Activated naive CD8-positive, alpha-beta T cell treated with anti-CD3 and anti-CD28 coated beads, Interleukin-2, amount 50 U/mL, for 16 hours (primary cell): ENCODE measurements at places on chromosomes 3 and 15.

DNA sequence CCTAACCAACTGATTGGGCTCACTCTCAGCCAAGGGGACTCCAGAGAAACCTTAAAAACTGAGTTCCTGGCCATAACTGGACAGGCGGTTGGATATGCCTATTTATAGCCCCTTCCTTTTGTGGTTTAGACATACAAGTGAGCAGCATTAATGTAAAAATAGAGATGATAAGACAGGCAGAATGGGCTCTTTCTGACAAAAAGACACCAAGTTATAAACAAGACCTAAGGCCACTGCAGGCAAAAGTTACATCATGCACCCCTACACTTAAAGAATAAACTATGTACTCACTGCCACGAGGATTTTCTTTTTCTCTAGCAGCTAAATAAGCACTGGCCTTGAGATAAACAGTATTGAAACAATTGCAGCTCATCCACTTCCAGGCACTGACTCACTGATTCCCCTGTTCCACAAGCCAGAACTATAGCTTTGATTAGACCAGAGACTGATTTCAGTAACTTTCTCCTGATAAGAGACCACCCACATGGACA lies 30.1 kb downstream of the SUCNR1 start:
- DNase-seq, result no peak

DNA sequence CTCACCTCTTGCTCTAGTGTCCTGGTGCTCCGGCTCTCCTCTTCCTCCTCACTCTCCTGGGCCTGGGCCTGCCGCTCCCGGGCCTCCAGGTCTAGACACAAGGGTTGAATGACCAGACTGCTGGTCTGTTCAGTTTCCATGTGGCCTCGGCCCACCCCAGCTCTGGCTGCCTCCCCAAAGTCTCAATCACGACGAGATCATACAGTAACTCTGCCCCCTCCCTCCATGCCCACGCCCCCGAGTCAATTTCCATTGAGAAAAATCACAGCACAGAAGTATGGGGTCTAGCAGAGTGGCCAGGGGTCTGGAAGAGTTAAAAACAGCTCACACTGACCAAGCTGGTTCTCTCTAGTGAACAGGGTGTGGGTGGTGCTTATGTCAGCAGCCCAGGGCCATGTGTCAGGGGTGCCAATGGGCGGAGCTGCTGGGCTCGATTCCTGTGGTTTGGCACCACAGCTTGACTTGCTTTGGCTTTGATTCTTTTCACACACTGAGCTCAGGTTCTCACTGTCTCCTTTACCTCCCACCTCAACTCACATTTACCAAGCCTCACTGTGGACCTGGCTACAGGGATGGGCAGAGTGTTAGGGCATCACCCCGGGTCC lies 6.9 kb downstream of the C15orf62 start:
- no peak for DNase-seq

DNA sequence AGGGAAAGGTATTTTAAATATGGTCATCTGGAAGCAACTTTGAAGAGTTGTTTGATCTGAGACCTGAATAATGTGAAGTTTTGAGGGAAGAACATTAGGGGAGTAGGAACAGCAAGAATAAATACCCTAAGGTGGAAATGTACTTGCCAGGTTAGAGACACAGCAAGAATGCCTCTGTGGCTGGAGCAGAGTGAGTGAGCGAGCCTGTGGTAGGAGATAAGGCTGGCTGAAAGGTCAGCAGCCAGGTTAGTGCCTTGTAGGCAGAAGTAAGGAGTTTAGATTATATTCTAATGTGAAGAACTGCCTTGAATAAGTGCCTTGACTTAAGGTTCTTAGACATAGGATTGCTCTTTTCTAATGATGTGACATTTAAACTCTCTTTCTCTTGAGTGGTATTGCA lies 18.3 kb downstream of the LRRC49 start:
- DNase-seq, result no peak

GRCh38 chr3:155302891-155303290 lies 9.4 kb upstream of the STRIT1 start:
- DNase-seq, result no peak

DNA sequence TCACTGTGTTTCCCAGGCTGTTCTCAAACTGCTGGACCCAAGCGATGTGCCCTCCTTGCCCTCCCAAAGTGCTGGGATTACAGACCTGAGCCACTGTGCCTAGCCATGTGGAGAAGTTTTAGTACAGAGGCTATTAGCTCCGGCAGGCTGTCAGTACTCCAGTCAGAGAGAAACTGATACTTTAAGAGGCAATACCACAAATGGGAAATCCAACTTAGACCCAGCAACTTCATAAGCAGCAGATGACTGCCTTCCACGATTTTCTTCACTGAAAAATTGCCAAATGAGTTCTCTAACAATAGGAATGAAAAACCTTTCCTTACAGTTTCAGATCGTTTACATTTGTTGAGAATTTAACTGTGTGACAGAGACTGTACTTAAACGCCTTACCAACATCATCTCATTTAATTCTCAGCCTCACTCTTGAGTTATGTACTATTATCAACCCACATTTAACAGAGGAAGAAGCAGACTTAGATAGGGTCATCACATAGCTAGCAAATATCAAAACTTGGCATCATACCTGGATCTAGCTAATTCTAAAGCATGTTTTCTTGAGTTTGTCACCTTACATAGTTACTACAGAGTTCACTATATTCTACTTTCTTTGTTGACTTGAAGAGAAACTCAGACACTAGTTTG lies 127.4 kb downstream of the TCF12 start:
- DNase-seq, result no peak

GRCh38 chr15:42921342-42921731 lies 759 bp upstream of the TTBK2 start:
- no peak for DNase-seq

GRCh38 chr3:197376020-197376419 lies 77.6 kb upstream of the DLG1 start:
- DNase-seq, result no peak

DNA sequence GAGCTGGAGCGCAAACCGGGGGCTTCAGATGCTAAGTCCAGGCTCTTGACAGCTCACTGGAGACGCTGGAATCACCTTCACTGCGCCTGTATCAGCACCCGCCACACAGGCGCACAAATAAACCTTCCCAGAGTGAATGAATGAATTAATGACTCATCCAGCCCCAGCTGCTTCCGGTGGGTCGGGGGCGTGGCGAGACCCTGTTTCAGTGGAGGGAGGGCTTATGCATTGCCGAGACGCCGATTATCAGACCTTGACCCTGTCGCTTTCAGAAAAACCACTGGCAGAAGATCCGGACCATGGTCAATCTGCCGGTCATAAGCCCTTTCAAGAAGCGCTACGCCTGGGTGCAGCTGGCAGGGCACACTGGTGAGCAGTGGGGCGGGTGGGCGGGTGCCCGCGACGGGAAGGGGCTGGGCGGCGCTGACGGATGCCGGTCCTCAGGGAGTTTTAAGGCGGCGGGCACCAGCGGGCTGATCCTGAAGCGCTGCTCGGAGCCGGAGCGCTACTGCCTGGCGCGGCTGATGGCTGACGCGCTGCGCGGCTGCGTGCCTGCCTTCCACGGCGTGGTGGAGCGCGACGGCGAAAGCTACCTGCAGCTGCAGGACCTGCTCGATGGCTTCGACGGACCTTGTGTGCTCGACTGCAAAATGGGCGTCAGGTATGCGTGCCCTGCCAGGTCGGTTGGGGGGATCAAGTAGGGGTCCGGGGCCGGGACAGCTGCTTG lies 7.7 kb downstream of the ITPKA start:
- DNase-seq, result no peak

DNA sequence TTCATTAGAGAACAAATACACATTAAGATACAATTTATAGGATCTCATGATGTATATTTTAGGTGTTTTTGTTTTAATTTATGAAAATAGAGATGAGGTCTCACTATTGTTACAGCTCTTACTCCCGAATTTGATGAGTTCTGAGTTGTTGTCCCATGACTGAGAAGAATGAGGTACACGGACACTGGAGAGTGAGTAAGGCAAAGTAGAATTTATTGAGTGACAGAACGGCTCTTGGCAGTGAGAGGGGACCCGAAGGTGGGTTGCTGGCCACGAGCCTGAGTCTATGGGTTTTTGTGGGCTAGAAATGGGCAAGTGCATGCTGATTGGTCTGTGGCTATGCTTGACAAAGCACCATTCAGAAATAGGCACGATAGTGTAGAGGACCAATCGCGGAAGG lies 3.1 kb upstream of the RNF168 start:
- DNase-seq, result no peak

GRCh38 chr3:157738441-157738840 lies 235.2 kb upstream of the VEPH1 start:
- no peak for DNase-seq

GRCh38 chr3:186352369-186352768 lies 9.7 kb downstream of the DGKG start:
- no peak for DNase-seq

DNA sequence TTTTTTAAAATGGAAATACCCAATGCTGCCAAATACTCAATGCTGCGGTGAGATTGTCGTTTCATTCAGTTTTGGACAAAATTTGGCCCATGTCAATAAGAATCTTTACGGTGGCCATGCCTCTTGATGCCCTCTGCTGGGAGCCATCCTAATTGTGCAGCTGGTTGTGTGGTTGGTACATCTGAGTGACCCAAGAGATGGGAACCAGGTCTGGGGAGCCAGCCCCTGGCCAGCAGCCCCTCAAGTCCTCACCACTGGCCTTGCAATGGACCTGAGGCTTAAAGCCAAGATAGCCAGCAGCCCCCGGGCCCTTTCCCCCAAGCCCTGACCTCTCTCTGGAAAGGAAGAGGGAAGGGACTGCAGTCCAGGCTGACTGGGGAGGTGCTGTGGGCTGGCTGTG lies 36.4 kb upstream of the ESYT3 start:
- no peak for DNase-seq

- DNase-seq, result no peak
Measured at GRCh38 chr15:91422797-91423196, 322.7 kb downstream of the SV2B start.

DNA sequence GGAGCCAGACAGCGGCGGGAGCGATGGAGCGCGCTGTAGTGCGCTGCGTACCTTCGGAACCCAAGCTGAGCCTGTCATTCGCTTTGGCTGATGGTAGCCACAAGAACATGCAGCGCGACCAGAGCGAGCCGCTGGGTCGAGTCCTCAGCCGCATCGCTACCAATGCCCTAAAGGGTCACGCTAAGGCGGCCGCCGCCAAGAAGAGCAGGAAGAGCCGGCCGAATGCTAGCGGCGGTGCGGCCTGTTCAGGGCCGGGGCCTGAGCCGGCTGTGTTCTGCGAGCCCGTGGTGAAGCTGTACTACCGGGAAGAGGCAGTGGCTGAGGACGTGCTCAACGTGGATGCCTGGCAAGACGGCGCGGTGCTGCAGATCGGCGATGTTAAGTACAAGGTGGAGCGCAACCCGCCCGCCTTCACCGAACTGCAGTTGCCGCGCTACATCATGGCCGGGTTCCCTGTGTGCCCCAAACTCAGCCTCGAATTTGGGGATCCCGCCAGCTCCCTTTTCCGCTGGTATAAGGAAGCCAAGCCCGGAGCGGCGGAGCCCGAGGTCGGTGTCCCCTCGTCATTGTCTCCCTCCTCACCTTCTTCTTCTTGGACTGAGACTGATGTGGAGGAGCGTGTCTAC lies 498 bp downstream of the PDE12 start:
- DNase-seq, result no peak
